ENCODE measurements at places on chromosomes 3 and 15.

- no peak for DNase-seq
Observed at GRCh38 chr3:142940000-142940399, 23.5 kb downstream of the PAQR9 start.

GRCh38 chr3:28699283-28699682 lies 350.7 kb upstream of the AZI2 start:
- no peak for DNase-seq

DNA sequence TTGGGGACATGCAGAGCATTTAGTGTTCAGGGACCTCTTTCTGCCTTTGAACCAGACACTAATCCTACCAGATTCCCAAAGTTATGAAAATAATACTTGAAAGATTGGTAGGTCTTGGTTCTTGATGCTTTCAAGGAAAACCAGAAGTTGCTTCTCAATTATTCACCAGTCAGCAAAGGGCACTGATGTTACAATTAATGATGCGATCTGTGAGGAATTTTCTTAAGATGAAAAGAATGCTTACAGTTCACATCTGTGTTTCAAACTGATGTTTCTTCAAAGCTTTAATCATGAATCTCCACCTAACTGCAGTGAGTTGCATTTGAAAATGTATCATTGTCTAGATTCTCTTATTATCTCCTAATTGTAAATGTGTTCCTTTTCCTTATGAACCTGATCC lies 161.0 kb downstream of the NAALADL2 start:
- no peak for DNase-seq

- no peak for DNase-seq
Observed at GRCh38 chr3:14141144-14141543, 16.3 kb downstream of the TMEM43 start.

DNA sequence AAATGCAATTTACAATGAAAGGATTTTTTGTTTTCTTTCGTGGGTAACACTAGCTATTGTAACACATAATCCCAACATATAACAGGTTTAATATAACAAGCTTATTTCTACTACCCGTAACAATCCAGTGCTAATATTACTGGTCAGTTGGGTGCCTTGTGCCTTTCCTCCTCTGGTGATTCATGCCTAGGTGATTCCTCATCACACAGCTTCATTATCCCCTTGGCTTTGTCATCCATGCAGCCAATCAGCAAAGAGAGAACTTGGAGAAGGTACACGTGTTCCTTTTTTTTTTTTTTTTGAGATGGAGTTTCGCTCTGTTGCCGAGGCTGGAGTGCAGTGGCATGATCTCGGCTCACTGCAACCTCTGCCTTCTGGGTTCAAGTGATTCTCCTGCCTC lies 30.7 kb downstream of the CHST14 start:
- no peak for DNase-seq

Measured in activated CD4-positive, alpha-beta T cell treated with anti-CD3 and anti-CD28 coated beads, Interleukin-2, amount 50 U/mL, for 4 hours (primary cell).